ENCODE measurements at places on chromosomes 2 and 18. TPM values are rescaled to one million over a fixed set of nuclear protein-coding genes. Genes with fewer than 3 reads are reported as not detected.

Gene PROM2
- 0.85 TPM for total RNA-seq

DNA sequence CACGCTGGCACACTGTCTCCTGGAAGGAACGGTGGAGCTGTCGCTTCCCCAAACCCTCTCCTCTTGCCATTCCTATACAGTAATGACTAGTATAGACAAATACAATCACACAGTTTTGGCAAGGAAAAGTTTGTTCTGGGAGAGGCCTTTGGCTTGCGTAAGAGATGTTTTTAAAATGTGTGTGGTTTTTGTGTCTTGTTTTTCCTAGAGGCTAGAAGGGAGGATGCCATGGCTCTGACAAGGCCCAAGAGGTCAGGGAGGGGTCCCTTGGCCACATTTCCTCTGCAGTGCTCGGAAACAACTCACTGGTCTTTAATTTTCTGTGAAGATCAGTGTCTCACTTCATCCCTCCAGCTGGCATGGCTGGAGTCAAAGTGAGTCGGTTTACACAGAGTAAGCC lies 195.9 kb downstream of the SH3RF3 start:
- no peaks in the 10 kb centered on the region for H3K27me3 ChIP-seq
- H3K4me1 ChIP-seq: peaks cover 5% of the 10 kb centered on the region
- H3K36me3 ChIP-seq: no peaks in the 10 kb centered on the region

DNA sequence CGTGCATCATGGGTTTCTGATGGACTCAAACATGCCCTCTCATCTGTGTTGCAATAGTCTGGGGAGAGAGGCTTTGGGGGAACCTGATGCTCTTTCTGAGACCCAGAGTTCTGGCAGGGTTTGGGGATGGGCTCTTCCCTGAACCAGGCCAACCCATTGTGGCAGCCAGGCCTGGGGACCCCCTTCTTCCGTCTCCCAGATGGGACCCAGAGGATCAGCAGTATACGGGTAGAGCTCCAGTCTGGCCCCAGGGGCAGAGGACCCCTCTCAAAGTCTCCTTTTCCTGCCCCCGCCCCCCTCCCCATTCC lies 333.7 kb downstream of the DYSF start:
- H3K36me3 ChIP-seq: no peaks in the 10 kb centered on the region
- no peak overlapping the region for H3K4me3 ChIP-seq
- H3K27ac ChIP-seq: no peak overlapping the region
- no peaks in the 10 kb centered on the region for H3K27me3 ChIP-seq

DNA sequence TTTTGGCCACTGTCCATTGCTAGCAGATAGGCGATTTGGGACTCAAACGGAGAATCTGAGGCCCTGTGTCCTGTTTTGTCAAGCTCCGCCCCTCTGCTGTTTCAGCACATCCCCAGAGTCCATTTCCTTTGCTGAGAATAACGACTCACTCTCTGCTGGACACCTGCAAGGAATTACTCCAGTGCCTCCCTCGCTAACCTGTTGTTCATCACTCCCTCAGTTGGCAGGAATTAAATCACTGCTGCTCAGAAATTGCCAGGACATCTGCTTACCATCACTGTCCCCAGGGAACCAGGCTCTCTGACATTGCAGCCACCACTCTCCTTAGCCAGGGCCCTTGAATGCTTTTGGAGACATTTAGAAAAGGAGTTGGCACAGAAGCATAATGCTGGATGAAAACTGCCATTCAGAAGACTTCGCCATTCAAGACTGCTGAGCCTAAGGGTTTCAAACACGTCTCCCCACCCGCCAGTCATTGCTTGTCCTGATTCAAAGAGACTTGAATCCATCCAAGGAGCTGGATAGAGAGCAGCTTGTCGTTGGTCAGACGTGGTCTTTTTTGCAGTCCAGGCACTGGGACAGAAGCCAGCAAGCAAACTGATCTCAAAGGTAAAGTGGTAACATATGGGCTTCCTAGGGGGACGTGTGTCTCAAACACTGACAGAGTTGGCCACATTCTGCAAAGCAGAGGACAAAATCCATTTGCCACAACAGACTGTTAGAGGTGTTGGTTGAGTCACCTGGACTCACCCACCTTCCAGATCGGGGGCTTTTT lies 155.3 kb downstream of the UXS1 start:
- no peaks in the 10 kb centered on the region for H3K36me3 ChIP-seq
- no peak overlapping the region for H3K27ac ChIP-seq
- no peak for DNase-seq

DNA sequence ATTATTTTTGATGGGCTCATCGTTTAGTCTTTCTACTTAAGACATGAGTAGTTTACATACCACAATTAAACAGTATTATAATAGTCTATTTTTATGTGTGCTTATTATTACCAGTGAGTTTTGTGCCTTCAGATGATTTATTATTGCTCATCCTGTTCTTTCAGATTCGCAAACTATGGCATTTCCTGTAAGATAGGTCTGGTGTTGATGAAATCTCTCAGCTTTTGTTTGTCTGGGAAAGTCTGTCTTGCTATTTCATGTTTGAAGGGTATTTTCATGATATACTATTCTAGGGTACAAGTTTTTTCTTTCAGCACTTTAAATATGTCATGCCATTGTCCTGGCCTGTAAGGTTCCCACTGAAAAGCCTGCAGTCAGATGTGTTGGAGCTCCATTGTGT lies 101.3 kb downstream of the DNAH7 start:
- H3K4me1 ChIP-seq: no peaks in the 10 kb centered on the region
- no peak overlapping the region for H3K27ac ChIP-seq
- no peaks in the 10 kb centered on the region for H3K27me3 ChIP-seq
- no peak overlapping the region for H3K4me3 ChIP-seq

GRCh38 chr2:1488851-1489250 lies 75.6 kb downstream of the TPO start:
- no peak for DNase-seq
- no peaks in the 10 kb centered on the region for H3K27me3 ChIP-seq
- no peaks in the 10 kb centered on the region for H3K4me1 ChIP-seq
- no peaks in the 10 kb centered on the region for H3K36me3 ChIP-seq
- H3K4me3 ChIP-seq: no peak overlapping the region
